AG09319 (cell line): ENCODE measurements at places on chromosomes 13 and 19.

DNA sequence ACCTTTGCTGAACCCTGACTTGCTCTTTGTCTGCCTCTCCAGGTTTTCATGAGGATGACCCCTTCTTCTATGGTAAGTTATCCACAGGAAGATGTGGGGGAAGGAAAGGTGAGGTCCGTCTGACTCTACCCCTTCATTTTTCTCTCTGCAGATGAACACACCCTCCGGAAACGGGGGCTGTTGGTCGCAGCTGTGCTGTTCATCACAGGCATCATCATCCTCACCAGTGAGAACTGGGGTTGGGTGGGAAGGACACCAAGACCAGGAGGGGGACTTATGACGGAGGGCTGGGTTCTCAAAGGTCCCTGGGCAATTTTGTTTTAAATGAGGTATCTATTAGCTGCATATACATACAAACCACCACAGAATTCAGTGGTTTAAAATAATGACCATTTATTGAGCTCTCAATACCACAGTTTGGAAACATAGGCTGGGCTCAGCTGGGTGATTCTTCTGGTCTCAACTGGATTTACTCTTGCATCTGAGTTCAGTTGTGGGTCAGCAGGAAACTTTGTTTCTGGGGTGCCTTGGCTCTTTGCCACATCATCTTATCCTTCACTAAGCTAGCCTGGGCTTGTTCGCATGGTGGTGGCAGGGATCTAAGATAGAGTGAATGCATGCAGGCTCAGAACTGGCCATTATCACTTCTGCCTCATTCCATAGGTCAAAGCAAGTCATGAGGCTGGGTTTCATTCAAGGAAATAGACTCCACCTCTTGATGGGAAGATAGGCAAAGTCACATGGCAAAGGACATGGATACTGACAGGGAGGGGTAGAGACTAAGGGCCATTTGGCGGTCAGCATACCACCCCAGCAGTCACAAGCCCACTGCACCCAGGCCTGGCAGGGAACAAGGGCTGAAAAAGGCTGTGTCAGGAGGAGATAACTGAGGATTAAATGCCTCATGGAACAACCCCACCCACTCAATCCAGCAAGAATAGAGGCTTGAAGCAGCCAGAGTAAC lies 11.8 kb downstream of the FXYD5 start:
- DNase-seq, result no peak

DNA sequence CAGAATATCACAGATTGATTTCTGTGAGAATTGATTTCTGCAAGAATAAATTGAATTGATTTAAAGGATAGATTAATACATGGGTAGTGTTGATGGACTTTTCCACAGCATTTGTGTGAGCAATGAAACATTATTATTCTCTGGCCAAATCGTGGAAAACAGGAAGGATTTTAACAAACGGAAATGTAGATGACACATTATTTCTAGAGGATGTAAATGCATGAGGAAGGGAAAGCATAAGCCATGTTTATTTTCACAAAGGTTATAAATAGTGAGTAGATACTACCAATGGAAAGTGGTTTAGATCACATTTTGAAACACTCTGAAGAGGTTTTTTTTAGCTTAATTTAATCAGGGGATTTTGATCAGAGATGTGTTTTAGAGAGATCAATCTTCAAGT lies 1534.6 kb upstream of the MIR17HG start:
- no peak for DNase-seq

DNA sequence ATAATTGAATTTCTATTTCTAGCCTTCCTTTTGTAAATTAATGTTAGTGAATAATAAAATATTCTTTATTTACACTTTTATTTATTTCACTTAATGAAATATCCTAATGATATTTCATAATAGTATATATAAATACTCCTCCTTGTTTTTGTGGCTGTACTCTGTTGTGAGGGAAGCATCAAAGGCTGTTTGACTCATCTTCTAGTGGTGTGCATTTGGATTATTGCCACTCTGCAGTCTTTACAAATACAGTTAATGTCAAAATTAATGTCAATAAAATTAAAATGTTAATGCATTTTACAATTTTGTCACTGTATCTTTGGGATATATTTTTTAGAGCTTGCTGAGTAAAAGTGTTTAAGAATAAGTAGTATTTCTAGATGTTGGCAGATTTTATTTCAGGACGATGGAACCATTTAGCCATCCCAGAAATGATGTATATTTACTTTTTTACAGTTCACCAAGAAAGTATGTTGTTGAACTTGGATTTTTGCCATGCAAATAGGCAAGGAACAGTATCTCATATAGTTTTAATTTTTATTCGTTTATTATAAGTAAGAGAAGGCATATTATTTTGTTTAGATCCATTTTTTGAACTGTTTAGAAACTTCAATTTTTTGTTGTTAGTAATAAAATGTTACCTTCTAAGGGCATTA lies 281.2 kb upstream of the SLITRK6 start:
- no peak for DNase-seq

- DNase-seq, result peak; percentile 32
Observed at GRCh38 chr19:7506385-7507328, 9.2 kb upstream of the ZNF358 start.

DNA sequence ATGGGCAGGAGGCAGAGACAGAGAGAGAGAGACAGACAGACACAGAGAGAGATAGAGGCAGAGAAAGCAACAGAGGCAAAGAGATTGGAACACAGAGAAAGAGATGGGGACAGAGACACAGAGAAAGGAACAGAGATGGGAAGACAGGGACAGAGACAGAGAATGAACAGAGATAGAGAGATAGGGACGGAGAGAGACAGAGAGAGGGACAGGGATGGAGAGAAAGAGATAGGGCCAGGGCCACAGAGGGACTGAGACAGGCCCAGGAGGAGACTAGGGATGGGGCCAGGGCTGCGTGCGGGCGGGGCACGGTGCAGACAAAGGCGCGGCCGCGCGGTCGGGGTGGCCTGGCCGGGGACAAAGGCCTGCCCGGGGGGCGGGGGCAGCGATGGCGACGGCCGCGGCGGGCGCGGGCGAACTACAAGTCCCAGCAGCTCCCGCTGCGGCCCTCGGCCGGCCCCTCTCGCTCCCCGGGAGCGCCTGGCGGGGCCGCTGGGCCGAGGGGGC lies at the start of gene ZNF358:
ZNF358 (plus strand) TSS at position 459 of the 507 bp plus-strand sequence. CDS start 3,140 bp downstream, outside the sequence.
- peak; percentile 45 for DNase-seq

GRCh38 chr13:48542581-48543341 lies 9.9 kb upstream of the RCBTB2 start:
- DNase-seq, result no peak

DNA sequence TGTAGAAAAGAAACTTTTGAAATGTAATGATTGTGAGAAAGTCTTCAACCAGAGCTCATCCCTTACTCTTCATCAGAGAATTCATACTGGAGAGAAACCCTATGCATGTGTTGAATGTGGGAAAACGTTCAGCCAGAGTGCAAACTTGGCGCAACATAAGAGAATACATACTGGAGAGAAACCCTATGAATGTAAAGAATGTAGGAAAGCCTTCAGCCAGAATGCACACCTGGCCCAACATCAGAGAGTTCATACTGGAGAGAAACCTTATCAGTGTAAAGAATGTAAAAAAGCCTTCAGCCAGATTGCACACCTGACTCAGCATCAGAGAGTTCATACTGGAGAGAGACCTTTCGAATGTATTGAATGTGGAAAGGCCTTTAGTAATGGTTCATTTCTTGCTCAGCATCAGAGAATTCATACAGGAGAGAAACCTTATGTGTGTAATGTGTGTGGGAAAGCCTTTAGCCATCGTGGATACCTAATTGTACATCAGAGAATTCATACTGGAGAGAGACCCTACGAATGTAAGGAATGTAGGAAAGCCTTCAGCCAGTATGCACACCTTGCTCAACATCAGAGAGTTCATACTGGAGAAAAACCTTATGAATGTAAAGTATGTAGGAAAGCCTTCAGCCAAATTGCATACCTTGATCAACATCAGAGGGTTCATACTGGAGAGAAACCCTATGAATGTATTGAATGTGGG lies 19.3 kb downstream of the ZNF583 start:
- DNase-seq, result no peak

DNA sequence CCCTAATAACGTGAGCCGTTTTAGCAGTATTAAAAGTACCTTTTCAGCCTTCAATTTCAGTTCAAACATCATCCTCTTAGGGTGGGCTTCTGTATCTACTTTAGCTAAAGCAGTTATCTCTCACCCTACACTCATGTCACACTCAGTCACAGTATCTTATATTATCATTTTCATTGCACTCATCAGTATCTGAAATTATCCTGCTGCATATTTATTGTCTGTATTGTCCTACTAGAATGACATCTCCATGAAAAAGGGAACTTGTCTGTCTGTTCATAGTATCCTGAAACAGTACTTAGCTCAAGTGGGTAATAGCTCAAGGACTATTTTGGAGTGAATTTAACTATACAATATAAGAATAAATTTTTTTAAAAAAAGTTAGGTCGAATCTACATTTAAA lies 19.9 kb upstream of the RFC3 start:
- DNase-seq, result no peak

- DNase-seq, result no peak
Observed at GRCh38 chr19:8245869-8246835, 37.0 kb downstream of the CERS4 start.

GRCh38 chr19:16542910-16543472 lies 754 bp upstream of the CHERP start:
- no peak for DNase-seq

- no peak for DNase-seq
Observed at GRCh38 chr13:99995589-99996380, 14.2 kb downstream of the ZIC2 start.

DNA sequence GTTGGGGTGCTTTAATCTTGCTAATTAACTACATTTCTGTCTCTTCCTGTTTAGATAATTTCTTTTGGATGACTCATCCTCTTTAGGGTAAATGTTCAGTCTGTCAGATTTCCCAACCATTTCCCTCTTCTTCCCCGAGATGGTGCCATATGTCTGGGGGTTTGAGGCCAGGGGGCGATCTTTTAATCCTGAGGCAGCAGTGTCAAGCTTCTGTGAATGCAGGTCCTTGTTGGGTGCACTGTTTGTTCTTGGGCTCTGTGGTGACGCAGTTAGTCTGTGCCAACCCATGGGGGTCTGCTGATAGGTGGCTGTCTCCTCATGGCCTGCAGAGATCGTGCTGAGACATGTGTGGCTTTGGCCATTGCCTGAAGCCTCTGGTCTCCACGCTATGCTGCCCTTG lies 420.4 kb downstream of the NDFIP2 start:
- DNase-seq, result no peak

DNA sequence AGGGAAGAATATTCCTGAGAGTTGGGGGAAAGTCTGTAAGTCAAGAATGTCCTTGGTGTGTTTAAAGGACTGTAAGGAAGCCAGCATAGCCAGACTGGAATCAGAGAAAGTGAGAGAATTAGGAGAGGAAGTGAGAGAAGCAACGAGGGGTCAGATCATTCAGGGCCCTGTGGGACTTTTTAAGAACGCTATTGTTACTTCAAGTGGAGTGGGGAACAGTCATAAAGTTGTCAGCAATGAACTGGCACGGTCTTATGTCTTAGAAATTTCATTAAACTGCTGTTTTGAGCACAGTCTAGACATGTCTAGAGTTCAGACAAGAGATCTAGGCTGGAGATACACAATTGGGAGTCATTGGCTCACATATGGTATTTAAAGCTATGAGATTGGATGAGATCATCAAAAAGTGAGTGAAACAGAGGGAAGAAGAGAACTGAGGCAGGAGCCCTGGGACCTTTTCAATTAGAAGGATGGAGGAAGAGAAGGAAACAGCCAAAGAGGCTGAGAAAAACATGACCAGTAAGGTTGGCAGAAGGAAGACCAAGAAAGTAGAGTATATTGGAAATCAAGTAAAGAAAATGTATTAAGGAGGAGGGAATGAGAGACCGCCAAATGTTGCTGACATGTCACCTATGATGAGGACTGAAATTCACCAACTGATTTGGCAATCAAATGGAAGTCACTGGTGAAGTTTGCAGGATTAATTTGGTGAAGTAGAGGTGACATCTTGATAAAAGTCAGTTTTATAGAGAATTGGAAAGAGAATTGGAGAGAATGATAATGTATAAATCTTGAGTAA lies 263.5 kb downstream of the GPC5 start:
- DNase-seq, result no peak

DNA sequence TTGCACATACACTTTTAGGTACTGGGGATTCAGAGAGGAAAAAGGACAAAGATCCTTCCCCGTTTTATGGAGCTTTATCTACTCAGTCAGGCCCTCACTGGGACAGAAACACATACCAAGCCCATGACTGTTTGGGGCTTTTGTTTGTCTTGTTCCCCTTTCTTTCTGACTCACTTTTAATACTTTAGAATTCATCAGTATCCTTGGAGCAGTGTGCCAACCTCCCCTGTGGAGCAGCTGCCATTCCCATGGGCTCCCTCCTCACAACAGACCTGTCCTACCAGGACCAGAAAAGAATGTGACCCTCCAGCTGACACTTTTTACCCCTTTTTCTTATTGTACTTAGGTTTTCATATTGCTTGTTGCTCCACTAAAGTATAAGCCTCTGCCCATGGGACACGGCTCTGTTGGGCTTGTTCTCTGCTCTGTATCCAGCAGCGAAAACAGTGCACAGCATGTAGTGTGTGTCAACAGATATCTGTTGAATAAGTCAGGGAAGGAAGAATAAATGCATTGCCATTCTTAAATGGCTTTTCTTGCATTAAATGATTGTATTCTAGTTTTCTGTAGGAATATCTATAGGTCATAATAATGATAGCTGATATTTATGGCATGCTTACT lies 431.1 kb downstream of the EFNB2 start:
- DNase-seq, result peak; percentile 4

- DNase-seq, result peak; percentile 79
Observed at GRCh38 chr13:23673354-23673753, 103.1 kb downstream of the TNFRSF19 start.
